ENCODE measurements at places on chromosomes 2 and 18.

DNA sequence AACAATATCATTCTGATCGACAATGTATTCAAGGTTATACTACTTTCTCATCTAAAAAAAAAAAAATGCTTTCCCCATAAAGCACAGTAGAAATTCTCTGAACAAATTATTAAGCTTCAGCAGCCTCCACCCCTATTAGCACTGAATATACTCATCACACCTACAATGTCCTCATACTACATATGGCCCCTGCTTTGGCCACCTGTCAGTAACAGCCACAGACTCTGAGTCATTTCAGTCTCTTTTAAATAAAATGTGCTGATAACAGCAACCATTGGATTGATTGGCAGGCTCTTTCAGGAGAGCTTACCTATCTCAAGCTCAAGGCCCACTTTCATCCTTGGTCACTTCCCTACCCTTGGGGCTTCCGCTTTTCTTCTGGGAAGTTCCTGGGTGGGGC, 236.7 kb downstream of the TMX3 start:
- no peak for DNase-seq

- no peak for DNase-seq
These were observed 262.7 kb upstream of the EPAS1 start for GRCh38 chr2:46034535-46034934.

DNA sequence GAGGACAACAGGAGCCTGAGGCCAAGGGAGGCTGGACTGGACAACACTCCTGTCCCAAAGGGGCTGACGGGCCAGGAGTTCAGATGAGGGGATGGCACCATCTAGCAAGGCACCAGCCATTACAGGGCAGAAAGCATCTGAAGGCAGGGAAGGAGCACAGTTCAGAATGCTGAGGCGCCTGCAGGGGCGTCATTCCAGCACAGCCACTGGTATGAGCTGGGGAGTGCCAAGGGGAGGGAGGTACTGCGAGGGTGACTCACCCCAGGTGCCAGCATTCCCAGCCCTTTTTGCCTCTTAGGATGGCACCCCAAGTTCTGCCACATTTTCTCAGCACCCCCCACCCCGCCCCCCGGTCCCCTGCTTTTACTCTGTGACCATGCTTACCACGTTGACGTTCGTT, 129.8 kb upstream of the EPAS1 start:
- no peak for DNase-seq

DNA sequence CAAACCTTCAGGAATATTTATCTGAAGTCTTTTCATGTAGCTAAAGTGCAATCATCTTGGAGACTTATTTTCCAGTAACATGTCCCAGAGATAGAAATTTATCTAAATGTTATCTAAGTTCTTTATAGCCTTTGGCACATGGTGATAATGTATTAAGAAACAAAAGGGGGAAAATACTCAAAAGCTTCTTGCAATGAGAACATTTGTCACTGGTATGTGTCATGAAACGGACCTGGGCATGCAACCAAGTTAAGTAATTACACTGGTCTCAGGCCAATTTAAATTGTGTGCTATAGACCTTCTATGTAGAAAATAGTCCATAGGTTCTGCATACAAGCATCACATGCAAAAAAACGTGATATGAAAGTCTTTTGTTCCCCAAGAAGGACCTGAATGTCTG, 136.2 kb downstream of the SLC8A1 start:
- DNase-seq = no peak

All from activated CD4-positive, alpha-beta T cell treated with anti-CD3 and anti-CD28 coated beads, Interleukin-2, amount 50 U/mL, for 4 hours (primary cell).